ENCODE measurements at places on chromosomes 5 and 9.

GRCh38 chr9:76369583-76369982 is 24.6 kb downstream of the RFK start:
- DNase-seq = no peak

DNA sequence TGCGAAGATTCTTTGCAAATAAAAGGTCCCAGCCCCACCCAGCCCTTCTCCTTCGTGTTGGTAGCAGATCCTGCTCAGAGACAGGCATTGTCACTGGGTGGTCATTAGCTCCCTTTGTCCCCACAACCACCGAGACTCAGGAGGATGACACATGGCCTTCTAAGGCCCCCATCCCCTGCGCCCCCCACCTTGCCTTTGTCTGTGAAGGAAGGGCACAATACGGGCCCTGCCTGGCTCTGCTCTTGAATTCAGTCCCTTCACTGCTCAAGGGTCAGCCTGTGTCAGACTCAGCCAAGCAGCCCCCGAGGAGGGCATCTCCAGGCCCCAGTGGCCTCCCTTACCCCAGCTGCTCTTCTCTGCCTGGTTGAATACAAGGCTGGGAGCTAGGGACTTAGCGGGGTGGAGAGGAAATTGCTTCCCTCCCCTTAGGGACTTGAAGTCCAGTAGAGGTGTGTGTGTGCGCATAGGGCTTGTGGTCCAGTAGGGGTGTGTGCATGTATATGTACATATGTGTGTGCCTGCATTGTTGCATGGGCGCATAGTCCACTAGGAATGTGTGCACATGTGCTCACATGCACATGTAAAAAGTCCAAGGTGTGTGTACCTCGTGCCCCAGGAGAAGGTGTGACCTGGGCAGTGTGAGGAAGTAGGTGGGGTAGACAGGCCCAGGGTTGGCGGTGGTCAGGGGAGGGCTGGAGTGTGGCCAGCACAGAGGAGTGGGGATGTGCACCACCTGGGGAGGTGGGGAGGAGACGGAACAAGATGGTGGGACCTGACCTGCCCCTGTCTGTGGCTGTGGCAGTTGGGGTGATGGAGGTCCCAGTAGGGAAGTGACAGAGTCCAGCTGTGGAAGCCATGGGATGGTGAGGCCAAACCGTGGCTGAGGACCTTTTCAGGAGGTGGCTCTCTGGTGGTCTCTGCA is 59.1 kb downstream of the PHF2 start:
- peak; percentile 13 for DNase-seq

GRCh38 chr5:57436586-57436985 is 46.0 kb downstream of the ACTBL2 start:
- DNase-seq = no peak

DNA sequence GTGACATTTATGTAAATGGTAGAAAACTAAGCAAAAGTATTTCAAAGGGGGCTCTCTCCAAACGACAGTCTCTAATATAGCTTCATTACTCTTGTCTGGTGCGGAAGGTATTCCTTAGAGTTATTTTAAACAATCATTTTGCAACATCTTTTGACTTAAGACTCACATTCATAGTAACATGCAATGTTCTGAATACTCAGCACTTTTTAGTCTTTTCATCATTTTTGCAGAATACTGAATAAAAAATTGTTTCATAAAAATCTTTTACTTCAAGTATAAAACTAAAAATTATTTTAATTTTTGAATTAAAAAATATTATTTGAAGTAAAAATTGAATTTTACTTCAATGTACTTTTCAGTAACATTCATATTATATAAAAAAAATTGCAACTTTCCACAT is 321.1 kb downstream of the PLK2 start:
- DNase-seq = no peak

DNA sequence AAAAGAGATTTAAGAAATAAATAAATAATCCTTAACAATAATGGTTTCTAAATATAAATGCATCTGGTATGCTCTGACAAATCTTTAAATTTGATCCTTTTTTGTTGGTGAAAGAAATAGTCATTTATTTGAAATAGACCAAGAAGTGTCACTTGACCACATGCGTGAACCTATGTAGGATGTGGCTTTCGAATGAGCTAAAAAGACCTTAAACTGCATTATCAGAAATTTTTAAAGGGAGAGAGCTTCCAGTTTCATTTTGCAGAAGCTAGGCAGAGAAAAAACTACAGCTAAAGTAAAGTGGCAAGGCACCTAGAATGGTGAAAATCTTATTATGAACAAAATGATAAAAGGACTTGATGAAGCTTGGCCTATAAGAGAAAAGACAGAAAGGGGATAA is 309.2 kb upstream of the EFNA5 start:
- DNase-seq = no peak

- DNase-seq = no peak
These were observed 499.5 kb upstream of the BRINP1 start for GRCh38 chr9:119868694-119869093.

GRCh38 chr5:1799110-1799601 is 481 bp downstream of the MRPL36 start:
- DNase-seq = peak; percentile 42

DNA sequence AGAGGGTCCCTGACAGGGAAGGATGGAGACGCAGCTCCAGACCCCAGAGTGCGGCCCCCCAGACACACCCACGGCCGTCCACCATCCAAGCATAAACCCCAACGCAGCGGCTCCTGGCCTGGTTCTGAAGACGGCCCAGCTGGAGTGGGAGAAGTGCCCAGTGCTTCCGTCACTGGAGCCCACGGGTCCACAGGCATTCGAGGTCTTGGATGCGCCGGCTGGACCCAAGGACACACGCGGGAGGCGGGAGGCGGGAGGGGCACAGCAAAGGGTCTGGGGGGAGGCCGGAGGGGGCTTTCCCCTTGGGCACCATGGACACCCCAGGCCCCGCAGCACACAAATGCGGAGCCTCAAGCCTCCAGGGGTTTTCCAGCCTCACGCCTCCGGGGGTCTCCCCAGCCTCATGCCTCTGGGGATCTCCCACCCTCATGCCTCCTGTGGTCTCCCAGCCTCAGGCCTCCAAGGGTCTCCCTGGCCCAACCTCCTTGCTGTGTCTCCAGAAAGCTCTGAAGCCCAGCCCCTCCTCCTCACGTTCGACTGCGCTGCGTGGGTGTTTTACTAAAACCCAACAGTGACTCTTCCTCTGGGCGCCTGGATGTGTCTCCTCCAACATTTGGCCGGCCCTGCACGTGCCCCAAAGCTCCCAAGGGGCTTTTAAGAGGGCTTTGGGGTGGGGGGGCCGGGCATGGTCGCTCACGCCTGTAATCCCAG is 15.2 kb downstream of the EXD3 start:
- no peak for DNase-seq

GRCh38 chr9:125476645-125477044 is 215.0 kb downstream of the GAPVD1 start:
- no peak for DNase-seq

Data from stimulated activated CD4-positive, alpha-beta T cell treated with anti-CD3 and anti-CD28 coated beads, Interleukin-2, amount 100 ng/mL, for 24 hours (primary cell).